ENCODE measurements at places on chromosomes 2 and 18.

GRCh38 chr2:111182121-111182520, 61.4 kb downstream of the BCL2L11 start:
- DNase-seq: no peak

DNA sequence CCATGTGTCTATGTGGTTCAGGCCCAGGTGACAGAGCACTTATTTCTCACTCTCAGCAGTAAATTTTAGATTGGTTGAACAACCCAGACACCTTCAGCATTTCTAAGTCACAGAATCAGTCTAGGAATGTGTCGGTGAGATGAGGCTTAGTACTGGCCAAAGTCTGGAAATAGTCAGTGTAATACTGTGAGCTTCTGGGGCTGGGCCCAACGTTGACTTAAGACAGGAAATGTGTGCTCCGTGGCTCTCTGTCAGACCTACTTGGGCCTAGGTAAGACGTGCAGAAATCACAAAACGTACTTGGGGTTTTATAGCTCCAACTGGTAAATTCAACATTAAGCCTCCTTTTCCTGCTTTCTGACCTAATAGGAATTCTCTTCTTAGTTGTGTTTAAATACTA, 160.3 kb upstream of the COL3A1 start:
- no peak for DNase-seq

GRCh38 chr2:207779523-207779922, 9.8 kb upstream of the FZD5 start:
- no peak for DNase-seq

DNA sequence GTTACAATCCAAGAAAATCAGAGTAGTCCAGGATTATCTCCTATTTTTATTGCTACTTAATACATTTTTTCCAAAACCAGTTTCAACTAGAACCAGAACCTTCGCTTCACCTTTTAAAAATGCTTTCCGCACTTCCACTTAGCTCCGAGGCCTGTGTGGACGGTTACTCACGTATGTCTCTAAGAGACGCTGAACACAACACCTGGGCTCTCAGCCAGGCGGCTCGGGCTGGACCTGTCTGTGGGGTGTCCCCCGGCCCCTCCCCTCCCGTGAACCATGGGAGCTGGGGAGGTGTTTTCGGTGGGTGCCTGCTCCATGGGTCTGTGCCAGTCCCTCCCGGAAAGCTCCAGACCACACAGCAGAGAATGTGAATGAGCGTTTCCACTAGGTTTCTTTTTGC, 223.8 kb downstream of the GLI2 start:
- no peak for DNase-seq

- no peak for DNase-seq
These were observed 684.7 kb downstream of the EPHA4 start for GRCh38 chr2:220887271-220887870.

DNA sequence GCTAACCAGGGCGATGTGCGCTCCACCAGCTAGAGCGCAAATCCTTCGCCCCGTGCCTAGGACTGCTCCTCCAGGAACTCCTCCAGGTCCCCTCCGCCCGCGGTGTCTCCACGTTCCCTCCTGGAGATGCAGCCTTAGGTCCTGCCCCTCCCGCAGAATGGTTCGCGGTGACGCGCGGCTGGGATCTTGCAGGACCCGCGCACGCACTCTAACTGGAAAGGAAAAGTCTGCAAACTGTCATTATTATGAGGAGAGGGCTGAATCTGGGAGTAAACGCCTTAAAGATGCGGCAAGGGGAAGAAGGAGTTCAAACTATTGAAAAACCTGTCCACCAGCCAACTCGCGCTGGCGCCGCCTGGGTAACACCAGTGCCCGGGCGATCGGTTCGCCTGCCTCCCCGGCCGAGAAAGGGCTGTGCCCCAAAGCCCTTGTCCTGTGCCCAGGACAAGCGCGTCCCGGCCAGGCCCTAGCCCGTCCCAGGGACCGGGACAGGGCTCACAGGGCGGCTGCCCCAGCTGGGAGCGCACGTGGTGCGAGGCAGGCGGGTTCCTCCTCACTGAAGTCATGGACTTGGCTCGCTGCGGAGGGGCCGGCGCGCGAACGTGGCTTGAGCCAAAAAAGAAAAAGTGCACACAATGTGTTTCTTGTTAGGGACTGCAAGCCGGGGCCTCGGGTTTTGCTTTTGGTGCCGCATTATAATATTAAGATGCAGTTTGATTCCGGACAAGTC, 5.5 kb upstream of the ID2 start:
- no peak for DNase-seq

- no peak for DNase-seq
These were observed 45.6 kb downstream of the REL start for GRCh38 chr2:60926741-60927552.

- DNase-seq: no peak
These were observed 2.3 kb upstream of the LPIN2 start for GRCh38 chr18:3015204-3015592.

GRCh38 chr18:9848170-9848879, 37.4 kb upstream of the TXNDC2 start:
- DNase-seq: no peak

DNA sequence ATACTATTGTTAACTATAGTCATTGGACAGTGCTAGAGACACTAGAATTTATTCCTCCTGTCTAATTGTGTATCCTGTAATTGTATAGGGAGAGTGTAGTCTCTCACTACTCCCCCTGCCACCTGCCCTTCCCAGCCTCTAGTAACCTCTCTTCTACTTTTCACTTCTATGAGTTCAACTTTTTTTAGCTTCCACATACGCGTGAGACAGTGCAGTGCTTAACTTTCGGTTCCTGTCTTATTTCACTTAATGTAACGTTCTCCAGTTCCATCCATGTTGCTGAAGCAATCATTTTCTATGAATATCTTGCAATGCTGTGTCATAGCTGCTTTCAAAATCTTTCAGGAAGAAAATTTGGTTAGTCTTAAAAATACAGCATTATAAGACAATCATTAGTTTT, 22.8 kb upstream of the RUFY4 start:
- no peak for DNase-seq

GRCh38 chr2:7704296-7704865, 787.2 kb downstream of the RNF144A start:
- DNase-seq: no peak

DNA sequence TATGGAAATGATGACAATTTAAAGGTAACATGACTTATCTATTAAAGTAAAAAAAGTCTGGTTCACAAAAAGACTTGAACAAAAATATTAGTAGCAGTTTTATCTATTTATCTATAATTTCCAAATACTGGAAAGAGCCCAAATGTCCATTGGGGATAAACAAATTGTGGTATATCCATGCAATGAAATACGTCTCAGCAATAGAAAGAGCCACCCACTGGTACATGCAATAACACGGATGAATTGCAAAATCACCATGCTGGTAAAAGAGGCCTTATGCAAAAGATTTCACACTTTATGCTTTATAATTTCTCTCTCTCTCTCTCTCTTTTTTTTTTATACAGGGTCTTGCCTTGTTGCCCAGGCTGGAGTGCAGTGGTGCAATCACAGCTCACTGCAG, 91.4 kb upstream of the ASAP2 start:
- DNase-seq: no peak

DNA sequence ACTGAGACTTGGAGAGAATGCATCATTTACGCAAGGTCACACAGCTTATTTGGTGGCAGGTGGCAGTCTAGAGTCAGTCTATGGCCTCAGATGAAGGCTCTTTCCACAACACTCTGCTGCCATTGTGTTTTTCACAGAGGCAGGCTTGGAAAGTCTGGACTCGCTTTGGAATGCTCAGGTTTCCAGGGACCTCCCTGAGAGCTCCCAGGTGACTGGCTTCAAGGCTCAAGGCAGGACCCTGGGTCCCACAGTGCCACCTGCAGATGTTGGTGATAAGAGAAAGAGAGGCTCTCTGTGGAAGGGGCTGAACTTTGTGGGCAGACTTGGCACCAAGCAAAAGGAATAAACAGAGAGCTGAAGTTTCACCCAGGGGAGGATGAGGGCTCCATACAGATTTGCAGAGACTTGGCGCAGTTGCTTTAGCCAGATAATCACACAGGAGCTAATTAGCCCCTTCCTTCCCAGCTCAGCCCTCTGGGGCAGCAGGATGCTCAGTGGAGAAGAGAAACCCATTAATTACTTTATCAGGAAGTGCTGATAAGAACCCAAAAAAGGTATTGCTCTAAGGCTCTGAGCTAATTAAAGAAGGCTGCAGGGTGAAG, 103.5 kb downstream of the LBH start:
- DNase-seq: peak; percentile 5

DNA sequence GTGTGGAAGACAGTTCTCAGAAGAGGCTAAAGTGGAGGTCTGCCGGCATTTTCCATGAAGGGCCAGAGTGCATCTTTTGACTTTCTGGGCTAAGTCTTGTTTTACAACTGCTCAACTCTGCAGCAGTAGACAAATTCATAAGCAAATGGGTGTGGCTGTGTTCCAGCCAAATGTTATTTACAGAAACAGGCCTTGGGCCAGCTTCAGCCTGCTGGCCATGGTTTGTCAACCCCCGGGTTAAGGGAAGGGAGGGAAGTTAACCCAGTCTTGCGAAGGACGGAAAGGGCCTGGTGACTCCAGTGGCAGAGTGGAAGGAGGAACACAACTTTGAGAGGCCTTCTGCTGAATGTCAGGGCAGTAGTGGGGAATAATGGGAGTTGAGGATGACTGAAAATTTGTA, 34.3 kb upstream of the NCKAP5 start:
- no peak for DNase-seq

DNA sequence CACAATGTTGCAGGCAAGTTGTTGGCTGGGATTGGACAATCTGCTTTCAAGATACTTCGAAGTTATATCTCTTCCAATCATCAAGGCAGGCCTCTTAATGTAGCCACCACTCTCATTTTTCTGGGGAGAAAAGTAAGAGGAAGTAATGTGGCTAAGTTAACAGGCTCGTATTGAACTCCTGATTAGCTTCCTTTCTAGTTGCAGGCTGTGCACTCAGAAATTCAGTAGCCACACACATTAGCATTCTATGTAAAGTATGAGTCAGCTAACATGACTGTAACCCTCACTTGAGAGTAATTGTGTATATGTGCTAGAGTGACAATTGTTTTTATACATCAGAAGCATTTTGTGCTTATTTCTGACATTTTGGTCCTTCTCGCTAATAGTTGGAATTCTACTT, 3.3 kb downstream of the TWSG1 start:
- no peak for DNase-seq

DNA sequence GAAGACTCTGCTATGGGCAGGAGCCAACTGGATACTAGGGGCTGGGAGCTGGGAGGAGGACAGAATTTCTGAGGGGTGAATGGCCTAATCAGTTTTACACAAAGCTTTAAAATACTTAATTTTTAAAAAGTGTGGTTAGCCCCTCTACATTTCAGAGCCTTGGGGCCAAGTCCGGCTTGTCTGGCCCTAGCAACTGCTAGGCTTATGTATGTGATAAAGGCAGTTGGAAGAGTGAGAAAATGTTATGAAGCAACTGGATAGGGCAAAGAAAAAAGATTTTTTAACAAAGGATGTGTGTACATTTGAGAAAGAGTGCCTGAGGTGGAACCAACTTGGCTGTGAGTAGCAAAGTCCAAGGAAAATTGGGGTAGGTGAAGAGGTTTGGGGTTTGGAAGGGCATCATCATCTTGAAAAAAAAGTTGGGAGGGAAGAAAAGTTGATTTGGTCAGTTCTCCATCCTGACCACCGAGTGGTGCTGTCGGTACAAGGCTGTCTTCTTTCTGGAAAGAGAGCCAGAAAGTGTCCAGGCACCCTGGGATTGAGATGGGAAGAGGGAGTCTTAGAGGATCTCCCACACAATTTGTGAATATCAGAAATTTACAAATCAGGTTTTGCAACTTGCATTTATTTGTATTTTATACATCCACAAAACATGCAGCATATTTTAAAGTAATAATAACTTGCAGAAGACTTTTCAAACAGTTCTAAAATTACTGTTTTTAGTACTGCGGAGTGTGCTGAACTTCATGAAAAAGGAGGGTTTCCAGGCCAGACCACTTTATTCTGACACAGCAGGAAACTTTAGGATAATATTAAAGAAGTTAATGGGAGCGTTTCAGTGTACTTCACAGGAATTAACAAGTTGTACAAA, 10.5 kb upstream of the CDK15 start:
- no peak for DNase-seq

DNA sequence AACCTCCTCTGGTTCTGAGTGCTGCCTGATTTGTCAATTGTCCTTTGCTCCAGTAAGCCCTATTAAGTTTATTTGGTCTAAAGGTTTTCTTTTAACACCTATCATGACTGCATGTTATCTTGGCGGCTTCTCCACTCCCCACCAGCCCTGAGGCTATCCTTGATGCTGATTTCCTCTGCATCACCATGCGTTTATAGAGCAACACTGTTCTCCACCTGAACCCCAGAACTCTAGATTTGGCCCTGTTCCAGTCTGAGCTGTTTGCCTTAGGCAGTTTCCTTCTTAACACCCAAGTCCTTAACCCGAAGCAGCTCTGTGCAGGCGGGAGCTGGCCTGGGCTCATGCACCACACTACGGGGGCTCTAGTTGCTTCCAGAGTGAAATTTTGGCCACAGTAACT, 98.2 kb upstream of the NPAS2 start:
- DNase-seq: no peak

DNA sequence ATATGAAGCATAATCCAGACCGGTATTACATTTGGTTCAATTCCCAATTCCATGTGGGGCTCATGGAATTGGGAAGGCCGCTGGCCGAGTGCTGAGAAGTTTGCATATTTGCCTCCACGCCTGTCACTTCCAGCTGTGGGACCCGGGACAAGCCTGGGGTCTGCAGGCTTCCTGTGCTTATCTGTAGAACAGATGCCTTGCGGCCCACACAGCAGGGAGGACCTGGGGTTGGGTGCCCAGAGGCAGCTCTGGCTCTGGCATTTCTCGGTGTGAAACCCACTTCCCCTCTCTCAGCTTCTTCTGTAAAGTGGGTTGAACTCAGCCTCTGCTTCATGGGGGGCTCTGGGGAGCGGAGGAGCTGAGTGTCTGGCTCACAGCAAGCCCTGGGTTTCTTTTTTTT, 97.9 kb downstream of the SH3BP4 start:
- DNase-seq: no peak

DNA sequence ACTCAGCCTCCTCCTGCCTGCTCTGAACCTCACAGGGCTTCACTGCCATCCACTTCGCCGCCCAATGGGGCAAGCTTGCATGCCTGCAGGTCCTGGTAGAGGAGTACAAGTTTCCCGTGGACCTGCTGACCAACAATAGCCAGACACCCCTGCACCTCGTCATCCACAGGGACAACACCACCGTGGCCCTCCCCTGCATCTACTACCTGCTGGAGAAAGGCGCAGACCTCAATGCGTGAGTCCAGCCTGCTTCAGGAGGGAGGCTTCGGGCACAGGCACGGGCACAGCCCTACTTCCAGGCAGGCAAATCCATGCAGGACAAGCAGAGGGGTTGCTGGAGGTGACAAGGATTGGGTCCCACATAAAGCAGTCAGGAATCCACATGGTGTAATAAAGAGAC, 1.2 kb downstream of the ANKRD53 start:
- DNase-seq: no peak

DNA sequence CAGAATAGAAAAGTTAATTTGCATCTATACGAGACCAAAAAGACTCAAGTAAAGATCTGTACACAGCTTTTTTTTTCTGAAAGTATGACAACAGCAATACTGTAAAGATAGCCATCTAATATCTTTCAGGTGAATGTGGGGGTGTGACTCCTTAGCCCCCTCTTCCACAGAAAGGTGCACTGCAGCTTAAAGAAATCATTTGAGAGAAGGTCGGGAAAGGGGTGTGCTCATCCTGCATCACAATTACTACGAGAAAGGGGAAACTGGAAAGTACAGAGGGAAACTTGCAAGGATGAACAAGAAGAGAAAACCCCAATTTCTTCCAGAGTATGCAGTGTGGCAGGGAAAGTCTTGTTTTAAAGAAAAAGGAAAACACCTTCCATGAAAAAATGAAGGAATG, 255.6 kb downstream of the CCDC178 start:
- DNase-seq: no peak

Data from NCI-H2107 (cell line).